ENCODE measurements at places on chromosomes 12 and 14. TPM values are rescaled to one million over a fixed set of nuclear protein-coding genes. Genes with fewer than 3 reads are reported as not detected.

Gene KNTC1
- total RNA-seq, result 16.1 TPM

Gene KCNH3
- not detected for total RNA-seq

Gene ZNF891
- total RNA-seq, result 0.11 TPM

Gene CLEC4A
- total RNA-seq, result not detected

Gene KLC1
- total RNA-seq, result 152 TPM

Gene SLC39A2
- total RNA-seq, result 0.31 TPM

Gene WDHD1
- total RNA-seq, result 12.0 TPM

Gene DNAJC22
- not detected for total RNA-seq

Gene TAS2R7
- not detected for total RNA-seq

Gene GZMB
- total RNA-seq, result not detected

Gene CISTR
- total RNA-seq, result not detected

Gene MIPOL1
- 3.7 TPM for total RNA-seq

Gene ANKS1B
- not detected for total RNA-seq

Gene NR4A1
- total RNA-seq, result 2.5 TPM

Gene GUCY2C
- total RNA-seq, result 0.08 TPM

Gene ACOT6
- total RNA-seq, result not detected

Gene ATG14
- 3.7 TPM for total RNA-seq

Gene FLRT2
- total RNA-seq, result 53.2 TPM

Gene LALBA
- not detected for total RNA-seq

Gene SLC15A5
- not detected for total RNA-seq

Measured in hair follicular keratinocyte (primary cell).